ENCODE measurements at places on chromosomes 3 and 15.

DNA sequence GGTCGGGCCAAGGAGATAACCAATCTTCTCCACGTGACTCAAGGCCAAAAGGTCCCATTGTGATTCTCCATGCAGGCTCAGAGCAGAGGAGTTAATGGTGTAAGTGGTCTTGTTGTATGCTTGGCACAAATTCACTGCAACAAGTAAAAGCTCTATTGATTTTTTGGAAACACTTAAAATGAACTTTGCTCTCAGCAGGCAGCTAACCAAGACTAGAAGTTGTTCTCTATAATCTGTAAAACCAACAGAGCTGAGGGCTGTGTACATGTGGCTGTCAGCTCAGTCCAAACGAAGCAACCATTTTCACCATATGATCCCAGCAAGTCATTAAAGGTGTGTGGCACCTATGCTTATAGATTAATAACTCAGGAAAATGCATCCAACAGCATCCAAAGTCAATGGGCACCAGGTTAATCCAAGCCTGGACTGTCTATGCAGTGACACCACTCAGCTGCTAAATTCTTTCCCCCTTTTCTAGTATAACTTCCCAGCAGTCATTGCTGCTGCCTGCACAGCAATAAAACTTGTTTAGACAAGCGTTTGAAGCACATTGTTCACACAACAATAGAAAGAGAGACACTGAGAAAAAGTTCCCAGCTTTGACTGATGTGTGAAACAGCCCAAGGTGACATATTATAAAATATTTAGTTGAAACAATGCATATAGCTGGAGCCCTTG lies 603.8 kb upstream of the ADAMTS9 start:
- DNase-seq: no peak

- DNase-seq: no peak
Measured at GRCh38 chr3:196609805-196610515, 29.5 kb upstream of the NRROS start.

DNA sequence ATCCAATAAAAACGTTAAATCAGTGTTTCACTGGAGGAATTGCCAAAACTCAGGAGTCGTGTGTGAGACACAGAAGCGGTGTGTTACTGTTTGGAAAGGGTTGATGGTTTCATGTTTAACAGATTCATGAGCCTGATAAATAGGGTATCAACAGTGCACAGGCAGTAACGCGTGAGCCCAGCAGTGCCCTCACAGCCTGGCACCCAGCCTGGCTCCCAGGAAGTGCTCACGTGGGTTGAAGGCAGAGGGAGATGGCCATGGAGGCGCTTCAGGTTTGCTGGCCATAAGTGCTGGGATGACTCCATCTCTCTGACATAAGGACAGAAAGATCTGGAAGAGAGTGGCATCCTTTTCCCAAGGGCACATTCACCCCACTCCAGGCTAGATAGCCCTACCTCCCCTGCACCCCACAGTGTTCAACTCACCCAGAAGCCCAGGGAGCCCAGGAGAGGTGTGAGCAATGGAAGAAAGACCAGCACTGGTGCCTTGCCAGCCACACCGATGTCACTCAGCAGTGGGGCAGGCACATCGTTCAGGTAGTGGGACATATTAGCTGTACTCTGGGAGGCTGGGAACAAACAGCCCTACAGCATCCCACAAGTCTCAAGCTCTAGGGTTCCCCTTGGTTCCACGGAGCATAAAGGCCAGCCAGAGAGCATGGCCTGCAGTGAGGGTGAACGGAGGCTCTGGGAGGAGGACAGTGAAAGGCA lies 164.3 kb downstream of the LRRK1 start:
- DNase-seq: no peak

GRCh38 chr3:133987948-133988484 lies 41.7 kb downstream of the SLCO2A1 start:
- DNase-seq: no peak

GRCh38 chr15:66573719-66574595 lies 8.2 kb upstream of the LCTL start:
- DNase-seq: no peak

- no peak for DNase-seq
Measured at GRCh38 chr15:42070279-42070975, 23.9 kb downstream of the PLA2G4D start.

- no peak for DNase-seq
Measured at GRCh38 chr15:38624244-38625205, 59.9 kb upstream of the RASGRP1 start.

- DNase-seq: no peak
Measured at GRCh38 chr3:129557548-129557894, 14.5 kb downstream of the H1-8 start.

- DNase-seq: no peak
Measured at GRCh38 chr3:47601281-47601680, 22.6 kb upstream of the CSPG5 start.

DNA sequence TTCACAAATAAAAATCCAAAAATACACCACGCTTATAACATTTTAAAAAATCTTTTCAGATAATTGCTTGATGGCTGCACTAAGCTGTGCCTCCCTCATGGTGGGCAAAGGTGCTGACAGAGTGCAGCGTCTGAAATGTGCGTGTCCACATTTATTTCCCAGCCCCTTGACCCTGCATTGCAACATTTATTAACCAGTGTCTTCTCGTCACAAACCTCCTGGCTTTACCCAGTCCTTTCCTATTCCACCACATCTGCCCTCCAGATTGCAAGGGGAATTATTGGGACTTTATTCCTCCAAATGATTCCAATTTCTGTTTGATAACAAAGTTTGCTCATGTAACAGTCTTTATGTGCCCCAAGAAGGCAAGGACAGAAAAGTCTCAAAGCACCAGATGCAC lies 5.5 kb downstream of the RASGRP1 start:
- DNase-seq: no peak

GRCh38 chr3:169846458-169847193 lies 23.1 kb downstream of the LRRC31 start:
- no peak for DNase-seq

- DNase-seq: no peak
Measured at GRCh38 chr3:9349321-9350117, 13.3 kb upstream of the THUMPD3 start.
